T-helper 22 cell (primary cell): ENCODE measurements at places on chromosomes 11 and 22.
A peak's percentile ranks its signal among the peaks of the same experiment; 100 is the strongest.

GRCh38 chr22:48579043-48579927 is 1248.4 kb downstream of the BRD1 start:
- no peak for DNase-seq

DNA sequence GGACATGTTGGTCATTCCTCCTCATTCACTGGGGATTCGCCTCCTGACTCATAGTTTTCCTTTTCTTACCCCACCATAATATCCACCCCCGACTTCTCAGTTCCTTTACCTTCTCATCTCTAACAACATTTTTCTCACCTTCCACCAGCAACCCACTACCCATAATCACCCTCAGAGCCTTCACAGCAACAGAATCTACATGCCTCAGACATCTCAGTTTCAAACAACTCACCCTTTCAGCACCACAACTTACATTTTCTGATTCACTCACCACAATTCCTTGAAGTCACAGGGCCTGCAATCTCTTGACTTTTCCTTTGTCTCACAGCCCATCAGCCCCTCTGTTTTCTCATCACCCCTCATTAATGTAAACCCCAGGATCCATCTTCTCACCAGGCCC is 2.3 kb upstream of the MTNR1B start:
- no peak for DNase-seq

DNA sequence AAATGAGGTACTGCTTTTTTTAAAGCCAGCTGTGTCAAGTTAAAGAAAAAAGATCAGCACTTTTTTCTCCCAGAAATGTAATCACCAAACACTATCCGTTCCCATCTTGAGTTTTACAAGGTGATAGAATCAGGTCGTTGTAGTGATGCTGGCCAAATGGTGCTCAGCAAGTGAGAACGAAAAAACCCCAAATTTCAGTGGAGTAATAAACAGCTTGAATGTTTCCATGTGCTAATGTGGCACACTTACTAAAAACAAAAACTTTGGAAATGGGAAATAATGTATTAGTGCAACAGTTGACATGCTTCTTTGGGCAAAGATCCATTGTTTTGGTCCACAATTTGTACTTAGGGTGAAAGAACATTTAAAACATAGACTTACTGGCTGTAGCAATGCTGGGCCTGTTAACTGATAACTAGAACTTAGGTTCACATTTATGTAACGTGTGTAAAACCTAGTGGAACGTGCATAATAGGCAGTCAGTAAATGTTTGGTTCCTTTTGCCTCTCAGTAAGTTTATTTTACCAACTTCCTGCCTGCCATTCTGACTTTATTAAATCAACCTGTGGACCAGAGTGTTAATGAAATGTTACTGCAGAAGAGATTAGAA is 15.4 kb upstream of the GDPD4 start:
- no peak for DNase-seq

DNA sequence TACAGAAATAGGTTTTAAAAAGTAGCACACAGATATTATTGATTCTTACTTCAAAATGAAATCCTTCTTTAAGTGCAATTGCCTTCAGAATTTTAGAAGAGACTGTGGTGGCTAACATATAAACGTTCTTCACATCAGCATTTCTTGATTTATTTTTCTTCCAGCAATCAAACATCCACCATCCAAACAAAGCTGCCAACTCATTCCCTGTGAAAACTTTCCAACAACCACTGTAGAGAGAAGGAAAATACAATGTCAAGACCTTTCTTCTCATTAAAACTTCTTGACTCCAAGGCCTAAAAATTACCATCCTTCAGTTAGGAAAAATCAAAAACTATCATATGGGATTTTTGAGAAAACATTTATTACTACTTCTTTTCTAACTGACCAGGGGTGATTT is 34.0 kb upstream of the P4HA3 start:
- DNase-seq: no peak

DNA sequence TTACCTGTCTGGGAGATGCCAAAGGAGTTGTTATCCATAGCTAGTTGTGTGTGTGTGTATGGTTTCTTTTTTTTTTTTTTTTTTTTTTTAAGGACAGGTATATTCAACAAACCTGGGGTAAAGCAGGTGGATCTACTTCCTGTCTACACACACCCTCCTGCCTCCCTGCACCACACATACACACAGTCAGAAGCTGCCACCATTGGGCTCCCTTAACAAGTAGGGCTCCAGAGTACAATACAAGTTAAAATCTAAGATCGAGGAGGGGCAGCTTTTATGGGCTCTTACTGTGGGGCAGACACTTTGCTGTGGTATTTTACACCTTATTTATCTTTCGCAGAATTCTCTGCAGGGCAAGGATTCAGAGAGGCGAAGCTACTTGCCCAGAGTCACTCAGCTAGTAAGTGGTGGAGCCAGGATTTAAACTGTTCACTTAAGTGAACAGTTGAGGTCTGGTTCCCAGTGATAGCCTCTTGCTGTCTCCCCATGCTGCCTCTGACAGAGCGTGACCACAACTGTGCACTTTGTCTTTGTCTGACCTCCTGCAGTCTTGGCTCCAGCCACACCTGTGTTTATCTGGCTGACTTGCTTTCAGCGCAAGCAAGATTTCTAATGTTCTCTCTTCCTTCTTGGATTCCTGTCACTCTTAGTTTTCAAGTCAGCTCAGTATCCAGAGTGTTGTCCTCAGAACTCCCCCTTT is 135.0 kb downstream of the CSNK2A3 start:
- DNase-seq: no peak

DNA sequence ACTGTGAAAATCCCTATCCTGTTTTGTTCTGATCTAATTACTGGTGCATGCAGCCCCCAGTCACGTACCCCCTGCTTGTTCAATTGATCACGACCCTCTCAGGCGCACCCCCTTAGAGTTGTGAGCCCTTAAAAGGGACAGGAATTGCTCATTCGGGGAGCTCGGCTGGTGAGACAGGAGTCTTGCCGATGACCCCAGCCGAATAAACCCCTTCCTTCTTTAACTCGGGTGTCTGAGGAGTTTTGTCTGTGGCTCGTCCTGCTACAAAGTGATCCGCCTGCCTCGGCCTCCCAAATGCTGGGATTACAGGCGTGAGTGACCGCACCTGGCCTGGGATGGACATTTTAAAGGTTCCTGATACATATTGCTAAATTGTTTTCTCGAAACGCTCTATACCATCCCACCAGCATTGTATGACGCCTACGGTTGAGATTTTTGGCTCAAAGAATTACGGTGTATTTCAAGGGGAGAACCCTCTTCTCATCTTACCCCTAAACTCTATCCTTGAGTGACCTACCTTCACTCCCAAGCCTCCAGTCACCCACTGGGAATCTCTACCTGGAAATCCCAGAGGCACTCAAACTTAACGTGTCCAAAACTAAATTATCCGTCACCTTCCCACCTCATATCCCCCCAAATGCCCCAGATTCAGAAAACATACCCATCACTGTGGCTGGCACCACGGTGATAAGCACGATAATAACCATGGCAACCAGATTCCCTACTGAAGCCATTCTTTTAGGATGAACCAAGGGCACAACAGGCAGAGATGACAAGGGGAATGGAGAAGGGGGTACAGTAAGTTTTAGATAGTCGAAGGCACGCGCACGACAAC is 789 bp upstream of the POLA2 start:
- DNase-seq: no peak

DNA sequence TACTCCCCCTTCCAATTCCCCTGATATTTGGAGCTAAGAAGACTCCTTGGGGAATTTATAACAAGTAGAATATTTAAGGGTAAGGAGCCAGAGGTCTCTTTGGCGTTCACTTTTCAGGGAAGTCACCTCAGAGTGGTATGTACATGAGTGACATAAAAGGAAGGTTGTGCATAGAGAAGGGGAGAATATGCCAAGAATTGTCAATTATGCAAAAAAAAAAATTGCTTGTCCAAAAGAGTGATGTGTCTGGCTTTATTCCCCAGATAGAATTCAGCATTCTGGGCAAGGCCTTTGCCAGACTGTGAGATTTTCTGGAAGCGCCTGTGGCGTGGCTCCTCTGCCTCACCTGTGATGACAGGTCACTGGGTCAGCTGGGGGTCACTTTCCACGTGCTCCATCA is 170.2 kb downstream of the MIAT start:
- no peak for DNase-seq

- no peak for DNase-seq
Measured at GRCh38 chr11:20373147-20373546, 9.6 kb downstream of the HTATIP2 start.

- DNase-seq: no peak
Measured at GRCh38 chr11:78019808-78020207, 3.3 kb downstream of the KCTD14 start.

GRCh38 chr22:24819911-24820461 is 14.0 kb downstream of the SGSM1 start:
- no peak for DNase-seq

GRCh38 chr11:15800111-15800800 is 556.1 kb downstream of the SOX6 start:
- no peak for DNase-seq

- DNase-seq: no peak
Measured at GRCh38 chr11:10385696-10386095, 69.4 kb upstream of the AMPD3 start.

GRCh38 chr11:17978553-17979287 is 34.1 kb downstream of the SERGEF start:
- no peak for DNase-seq

GRCh38 chr22:47238690-47239473 is 476.4 kb downstream of the TBC1D22A start:
- DNase-seq: no peak

GRCh38 chr11:120203626-120204025 is 7.2 kb upstream of the OAF start:
- DNase-seq: no peak

- DNase-seq: no peak
Measured at GRCh38 chr11:120713296-120713695, 201.7 kb downstream of the GRIK4 start.

GRCh38 chr11:73048446-73048845 is 93.7 kb downstream of the FCHSD2 start:
- DNase-seq: no peak

DNA sequence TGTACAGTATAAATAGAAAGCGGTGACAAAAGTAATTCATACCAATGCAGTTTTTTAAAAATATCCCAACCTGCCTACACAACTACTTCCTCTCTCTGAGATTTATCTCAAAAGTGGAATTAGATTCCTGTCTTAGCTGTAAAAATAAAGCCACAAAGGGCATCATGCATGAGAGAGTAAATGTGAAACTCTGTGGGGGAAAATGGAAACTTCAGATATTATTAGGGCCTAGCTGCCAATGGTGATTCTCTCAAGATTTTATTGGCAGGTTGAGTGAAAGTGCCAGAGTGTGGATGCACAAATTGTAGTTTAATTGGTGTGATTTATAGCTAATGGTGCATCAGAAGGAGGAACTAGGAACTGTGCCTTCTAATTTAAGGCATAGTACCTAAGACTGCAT is 356.9 kb upstream of the CCDC90B start:
- no peak for DNase-seq

GRCh38 chr11:2882396-2883110 is 3.0 kb downstream of the CDKN1C start:
- DNase-seq: no peak

GRCh38 chr11:76062733-76063132 is 143.6 kb downstream of the WNT11 start:
- no peak for DNase-seq

DNA sequence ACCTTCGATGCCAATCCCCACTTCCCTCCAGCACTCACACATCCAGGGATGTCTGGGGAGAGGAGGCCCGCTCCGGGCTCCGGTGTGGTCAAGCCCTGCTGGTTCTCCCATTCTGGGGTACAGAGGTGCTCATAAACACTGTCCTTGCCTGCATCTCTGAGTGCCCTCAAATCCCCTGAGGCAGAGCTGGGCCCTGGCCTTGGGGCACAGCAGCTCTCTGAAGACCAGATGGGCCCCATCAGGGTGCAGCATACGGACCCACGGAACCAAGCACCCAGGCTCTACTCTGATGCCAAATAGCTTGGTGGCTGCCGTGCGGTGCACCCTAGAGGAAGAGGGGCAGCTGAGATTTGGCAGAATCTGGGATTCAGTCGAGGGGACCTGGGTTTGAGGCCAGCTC is 35.7 kb upstream of the NNMT start:
- no peak for DNase-seq

GRCh38 chr11:22884217-22884616 is 23.9 kb upstream of the CCDC179 start:
- DNase-seq: no peak

- peak; percentile 34 for DNase-seq
Measured at GRCh38 chr22:46763051-46763705, 728 bp downstream of the TBC1D22A start.

- no peak for DNase-seq
Measured at GRCh38 chr22:38861170-38861876, 10.7 kb downstream of the CBX6 start.

DNA sequence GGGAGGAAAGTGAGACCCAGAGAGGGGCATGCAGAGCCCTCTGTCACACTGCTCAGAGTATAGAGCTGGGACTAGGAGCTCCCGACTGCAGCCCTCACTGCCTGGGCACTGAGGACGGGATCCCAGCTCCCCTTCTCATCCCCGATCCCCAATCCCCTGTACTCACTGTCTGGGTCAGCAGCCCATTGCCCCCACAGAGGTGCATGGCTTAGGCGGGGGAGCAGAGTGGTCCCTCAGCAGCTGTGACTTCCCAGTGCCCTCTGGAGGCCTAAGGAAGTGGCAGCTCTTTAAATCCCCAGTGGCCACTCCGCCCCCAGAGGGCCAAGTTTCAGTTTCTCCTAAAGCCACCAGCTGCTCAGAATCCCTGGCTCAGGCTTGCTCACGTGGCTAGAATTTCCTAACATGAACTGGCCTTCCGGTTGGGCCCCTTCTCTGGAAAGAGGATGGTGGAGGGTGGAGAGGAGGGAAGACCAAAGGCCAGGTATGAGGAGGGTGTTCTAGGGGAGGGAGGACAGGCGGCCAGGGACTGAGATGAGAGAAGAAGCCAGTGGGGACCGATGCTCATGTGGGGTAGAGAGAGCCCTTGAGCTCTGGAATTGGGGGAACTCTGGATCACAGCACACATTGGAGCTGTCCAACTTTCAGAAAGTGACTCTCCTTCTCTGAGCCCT is at the start of gene BATF2:
Gene BATF2, minus strand, starts transcription at position 262 of the 671 bp plus-strand sequence. Its CDS starts 57 bp downstream, at position 205.
- DNase-seq: no peak

DNA sequence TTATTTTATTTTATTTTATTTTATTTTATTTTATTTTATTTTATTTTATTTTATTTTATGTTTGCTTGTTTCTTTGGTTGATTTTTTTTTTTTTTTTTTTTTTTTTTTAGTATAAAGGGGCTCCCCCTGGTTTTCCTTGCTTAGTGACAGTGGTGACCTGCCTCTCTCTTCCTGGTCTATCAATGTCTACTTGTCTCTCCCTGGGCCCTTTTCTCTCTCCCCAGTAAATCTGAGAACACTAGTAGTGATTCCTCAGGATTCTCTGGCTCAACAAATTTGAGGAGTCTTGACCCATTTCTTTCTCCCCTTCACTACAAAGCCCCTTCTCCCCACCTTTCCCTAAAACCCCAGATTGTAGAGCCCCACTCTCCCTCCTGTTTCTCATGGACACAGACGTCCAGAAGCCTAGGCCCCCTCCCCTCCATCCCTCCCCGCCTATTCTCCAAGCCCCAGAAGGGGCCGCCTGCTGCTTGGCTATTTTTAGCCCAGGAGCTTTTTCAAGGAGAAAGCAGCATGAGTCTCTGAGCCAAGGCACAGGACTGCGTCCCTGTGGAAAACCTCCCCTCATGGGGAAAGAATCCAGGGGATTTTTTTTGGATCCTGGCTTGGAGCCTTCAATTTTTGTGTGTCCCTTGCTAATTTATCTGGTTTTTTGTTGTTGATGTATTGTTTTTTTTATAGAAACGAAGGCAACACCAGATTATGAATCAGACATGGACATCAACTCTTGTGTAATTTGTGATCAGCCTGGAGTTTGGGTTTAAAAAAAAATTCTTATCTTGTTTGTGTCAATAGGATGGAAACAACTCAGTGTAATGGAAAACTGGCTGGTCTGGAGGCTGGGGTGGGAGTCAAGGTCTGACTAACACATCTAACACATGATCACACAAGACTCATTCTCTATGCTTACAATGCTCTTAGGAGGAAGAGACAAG is 17.5 kb upstream of the ACCSL start:
- no peak for DNase-seq
